ENCODE measurements at places on chromosomes 1 and 21. TPM values are rescaled to one million over a fixed set of nuclear protein-coding genes. Genes with fewer than 3 reads are reported as not detected.
A peak's percentile ranks its signal among the peaks of the same experiment; 100 is the strongest.

- no peak for DNase-seq
These were observed 199.5 kb downstream of the SIPA1L2 start for GRCh38 chr1:232430467-232430866.

DNA sequence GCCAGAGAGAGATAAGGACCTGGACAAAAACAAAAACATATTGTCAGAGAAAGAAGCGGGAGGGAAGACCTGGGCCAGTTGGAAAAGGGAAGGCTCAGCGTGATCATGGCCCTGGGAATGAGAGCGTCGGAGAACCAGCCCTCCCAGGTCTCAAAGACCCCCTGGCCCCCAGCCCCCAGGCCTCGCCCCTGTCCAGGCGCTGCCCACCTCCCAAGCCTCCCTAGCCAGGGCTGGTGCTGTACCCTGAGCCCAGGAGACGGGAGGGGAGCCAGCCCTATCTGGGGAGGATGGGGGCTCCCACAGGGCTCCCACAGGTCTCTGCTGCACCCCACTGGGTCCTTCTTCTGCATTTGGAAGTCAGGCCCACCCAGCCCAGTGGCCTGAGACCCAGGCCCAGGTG, 15.1 kb downstream of the CHD5 start:
- no peak for DNase-seq

GRCh38 chr1:248792342-248792741, 33.4 kb downstream of the SH3BP5L start:
- no peak for DNase-seq

DNA sequence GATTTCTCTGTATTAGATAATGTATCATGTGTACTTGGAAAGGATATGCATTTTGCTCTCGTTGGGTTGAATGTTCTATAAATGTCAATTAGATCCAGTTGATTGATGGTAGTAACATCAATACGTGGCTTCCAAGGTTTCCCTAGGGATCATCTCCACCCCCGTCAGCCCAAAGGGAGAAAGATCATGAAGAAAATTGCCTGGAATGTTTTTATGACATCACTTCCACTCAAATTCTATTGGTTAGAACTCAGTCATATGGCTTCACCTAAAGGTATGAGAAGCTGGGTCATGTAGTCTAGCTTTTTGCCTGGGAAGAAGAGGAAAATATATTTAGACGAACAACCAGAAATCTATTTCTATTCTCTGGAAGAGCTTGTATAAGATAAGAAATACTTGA, at the start of gene C1orf185:
Gene C1orf185, plus strand, starts transcription at position 253 of the 400 bp plus-strand sequence. Its CDS starts 6 bp downstream, at position 259.
- DNase-seq: no peak

- no peak for DNase-seq
These were observed 13.3 kb upstream of the MTF1 start for GRCh38 chr1:37872692-37873091.

- DNase-seq: peak; percentile 78
These were observed 567.6 kb downstream of the MRPL39 start for GRCh38 chr21:25039461-25040380.

GRCh38 chr21:33125680-33126375, 55.9 kb downstream of the OLIG1 start:
- DNase-seq: no peak

DNA sequence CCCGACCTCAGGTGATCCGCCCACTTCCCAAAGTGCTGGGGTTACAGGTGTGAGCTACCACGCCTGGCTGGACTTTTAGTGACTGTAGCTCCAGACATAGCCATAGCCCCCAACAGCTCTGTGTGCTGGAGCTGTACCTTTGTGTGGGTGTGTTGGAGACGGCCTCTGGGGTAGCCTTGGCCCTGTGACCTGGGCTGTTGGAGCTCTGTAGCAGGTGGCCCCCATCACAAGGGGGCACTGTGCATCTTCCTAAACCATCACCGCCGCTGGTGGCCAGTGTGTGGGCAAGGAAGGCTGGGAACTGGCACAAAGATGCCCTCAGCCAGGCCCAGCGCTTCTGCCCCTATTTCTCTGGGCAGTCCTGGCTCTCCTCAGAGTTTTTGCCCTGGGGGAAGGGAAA, 38.4 kb upstream of the FOXO6 start:
- no peak for DNase-seq

DNA sequence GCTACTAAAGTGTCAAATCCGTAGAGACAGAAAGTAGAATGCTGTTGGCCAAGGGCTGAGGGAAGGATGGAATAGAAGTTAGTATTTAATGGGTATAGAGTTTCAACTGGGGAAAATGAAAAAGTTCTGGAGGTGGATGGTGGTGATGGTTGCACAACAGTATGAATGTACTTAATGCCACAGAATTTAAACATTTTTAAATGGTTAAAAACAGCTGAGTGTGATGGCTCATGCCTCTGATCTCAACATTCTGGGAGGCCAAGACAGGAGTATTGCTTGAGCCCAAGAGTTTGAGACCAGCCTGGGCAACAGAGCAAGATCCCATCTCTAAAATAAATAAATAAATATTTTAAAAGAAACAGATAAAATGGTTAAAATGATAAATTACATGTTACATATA, 44.5 kb downstream of the PIK3R3 start:
- DNase-seq: no peak

DNA sequence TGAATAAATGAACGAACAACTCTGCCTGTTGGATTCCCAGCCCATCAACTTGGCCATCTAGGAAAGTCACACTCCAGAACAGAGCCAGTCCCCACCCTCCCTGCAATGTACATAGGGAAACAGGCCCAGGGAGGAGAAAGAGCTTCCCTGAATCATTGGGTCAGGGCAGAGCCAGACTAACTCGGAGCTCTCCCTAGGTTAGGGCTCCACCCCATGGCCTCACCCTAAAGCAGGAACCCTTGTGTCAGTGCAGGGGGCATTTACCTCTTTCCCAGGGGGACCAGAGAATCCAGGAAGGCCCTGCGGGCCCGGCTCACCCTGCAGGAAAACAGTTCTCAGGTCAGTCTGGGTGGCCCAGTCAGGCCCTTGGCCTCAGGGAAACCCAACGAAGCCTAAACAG, 11.6 kb downstream of the COL9A2 start:
- no peak for DNase-seq

GRCh38 chr1:155479205-155479604, 83.4 kb downstream of the ASH1L start:
- no peak for DNase-seq

GRCh38 chr1:226482975-226483700, 65.4 kb upstream of the STUM start:
- DNase-seq: no peak

GRCh38 chr1:181100015-181100905, 11.8 kb downstream of the IER5 start:
- no peak for DNase-seq

- DNase-seq: no peak
These were observed 33.5 kb downstream of the GPA33 start for GRCh38 chr1:167056529-167057231.

- no peak for DNase-seq
These were observed 19.2 kb downstream of the EFCAB14 start for GRCh38 chr1:46699666-46700065.

DNA sequence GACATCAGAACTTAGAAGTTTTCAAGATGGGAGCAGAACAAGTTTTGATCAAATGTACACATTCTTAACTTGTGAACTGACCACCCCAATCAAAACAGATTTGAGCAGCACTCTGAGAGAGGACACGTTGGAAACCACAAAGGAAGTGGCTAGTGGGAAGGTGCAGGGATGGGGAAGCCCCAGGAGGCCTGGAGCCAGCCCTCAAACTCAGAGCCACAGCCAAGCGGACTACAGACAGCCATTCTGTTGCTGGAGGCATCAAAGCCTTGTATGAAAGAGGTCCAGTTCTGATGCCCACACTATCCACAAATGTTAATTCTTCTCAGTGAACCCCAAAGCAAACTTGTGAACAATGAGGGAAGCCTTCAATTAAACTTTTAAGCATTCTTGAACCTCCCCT, 143.6 kb upstream of the RAB4A start:
- DNase-seq: no peak

DNA sequence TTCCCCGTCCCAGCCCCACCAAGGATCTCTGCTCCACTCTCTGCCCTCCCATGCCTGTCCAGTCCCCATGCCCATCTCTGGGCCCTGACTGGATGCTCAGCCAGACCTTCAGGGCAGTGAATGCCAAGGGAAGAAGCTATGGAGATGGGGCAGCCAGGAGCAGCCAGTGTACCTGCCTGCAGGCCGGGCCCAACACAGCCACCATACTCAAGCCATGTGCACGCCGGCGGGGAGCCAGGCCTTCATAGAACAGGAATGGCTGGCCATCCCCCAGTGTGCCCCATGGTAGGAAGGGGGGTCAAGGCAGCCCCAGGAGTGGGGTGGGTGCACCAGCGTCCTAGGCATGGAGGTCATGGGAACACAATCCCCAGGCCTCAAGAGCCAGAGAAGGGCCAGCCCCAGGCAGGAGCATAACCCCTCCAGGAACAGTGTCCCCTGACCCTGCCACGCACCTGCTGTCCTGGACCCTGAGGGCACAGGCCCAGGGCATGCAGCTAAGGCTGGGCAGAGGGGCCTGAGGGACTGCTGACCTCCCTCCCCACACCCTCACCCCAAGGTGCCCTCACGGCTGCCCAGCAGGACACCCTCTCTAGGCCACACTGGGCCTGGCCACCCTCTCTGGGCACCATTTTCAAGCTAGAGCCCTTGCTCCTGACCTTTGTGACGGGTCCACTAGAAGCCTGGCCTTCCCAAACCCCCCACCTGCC, 20.3 kb upstream of the ARF1 start:
- no peak for DNase-seq

DNA sequence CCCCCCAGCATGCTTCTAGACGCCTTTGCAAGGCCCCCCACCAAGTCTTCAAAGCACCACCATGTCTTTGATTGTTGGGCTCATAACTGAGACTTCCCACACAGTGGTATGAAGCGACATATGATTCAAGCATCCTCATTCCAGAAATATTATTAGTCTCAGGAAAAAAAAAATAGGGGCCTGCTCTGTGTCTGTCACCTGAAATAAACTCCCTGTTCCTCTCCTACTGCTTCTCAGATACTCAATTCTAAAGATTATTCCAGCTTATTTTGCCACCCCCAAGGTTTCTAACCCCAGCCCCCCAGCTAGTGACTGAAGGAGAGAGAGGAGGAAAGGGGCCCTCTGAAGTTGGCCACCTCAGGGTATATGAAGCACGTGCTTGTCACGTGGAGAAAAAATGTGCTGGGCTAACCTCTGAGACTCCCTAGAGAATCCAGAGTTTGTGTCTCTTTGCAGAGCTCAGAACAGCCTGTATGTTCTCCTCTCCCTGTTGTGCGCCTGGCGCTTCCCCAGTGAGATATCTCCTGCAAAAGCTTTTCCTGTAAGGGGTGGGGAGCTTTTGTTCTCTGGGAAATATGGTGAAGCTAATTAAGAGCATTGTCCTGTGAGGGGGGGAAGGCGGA, 35.9 kb upstream of the RASAL2 start:
- peak; percentile 65 for DNase-seq

Gene MAEL
- 0.76 TPM for polyA plus RNA-seq

Gene ARHGEF16
- polyA plus RNA-seq: 0.75 TPM

Gene EPHA2
- polyA plus RNA-seq: 6.5 TPM

Gene SPRR4
- not detected for polyA plus RNA-seq

Gene RGSL1
- polyA plus RNA-seq: not detected

Gene CRYBG2
- 0.20 TPM for polyA plus RNA-seq

Data from muscle of leg (tissue), 16 donors.